ENCODE measurements at places on chromosomes 1 and 21.

DNA sequence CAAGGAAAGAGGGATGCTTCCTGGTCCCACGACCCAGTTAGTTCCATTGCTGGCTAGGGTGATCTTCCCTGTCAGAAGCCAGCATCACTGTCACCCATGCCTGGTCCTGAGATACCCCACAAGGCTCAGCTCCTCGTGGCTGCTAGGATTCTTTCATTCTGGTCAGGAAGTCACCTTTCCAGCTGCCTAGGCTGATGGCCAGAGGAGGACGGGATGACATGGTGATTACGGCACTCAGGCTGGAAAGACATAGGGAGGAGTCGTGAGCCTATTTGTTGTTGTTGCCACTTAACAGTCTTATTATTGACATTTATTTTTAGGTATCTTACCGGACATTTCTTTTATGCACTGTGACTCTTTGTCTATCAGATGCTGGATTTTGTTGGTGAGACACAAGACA lies 20.0 kb upstream of the MAPKAPK2 start:
- DNase-seq, result no peak

- no peak for DNase-seq
Observed at GRCh38 chr1:244173769-244174168, 122.7 kb downstream of the ZBTB18 start.

- DNase-seq, result no peak
Observed at GRCh38 chr1:235045034-235045690, 83.5 kb downstream of the TOMM20 start.

DNA sequence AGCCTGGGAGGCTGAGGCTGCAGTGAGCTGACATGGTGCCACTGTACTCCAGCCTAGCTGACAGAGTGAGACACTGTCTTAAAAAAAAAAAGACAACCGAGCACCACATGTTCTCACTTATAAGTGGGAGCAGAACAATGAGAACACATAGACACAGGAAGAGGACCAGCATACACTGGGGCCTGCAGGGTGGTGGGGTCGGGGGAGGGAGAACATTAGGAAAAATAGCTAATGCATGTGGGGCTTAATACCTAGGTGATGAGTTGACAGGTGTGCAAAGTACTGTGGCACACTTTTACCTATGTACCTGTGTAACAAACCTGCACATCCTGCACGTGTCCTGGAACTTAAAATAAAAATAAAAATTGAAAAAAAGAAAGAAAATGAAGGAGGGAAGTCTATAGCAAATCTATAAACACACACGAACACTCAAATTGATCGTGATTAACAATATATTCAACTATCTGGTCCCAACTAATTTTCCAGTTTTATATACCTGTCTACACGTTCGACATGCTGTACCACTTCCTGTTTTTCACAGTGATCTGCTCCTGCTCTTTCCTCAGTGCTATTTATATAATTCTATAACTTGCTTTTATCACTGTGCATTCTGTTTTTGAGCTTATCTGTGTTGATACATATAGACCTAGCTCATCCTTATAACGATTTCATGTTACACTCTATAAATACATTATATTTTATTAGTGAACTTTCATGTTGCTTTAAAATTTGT lies 27.2 kb downstream of the AK5 start:
- DNase-seq, result no peak

DNA sequence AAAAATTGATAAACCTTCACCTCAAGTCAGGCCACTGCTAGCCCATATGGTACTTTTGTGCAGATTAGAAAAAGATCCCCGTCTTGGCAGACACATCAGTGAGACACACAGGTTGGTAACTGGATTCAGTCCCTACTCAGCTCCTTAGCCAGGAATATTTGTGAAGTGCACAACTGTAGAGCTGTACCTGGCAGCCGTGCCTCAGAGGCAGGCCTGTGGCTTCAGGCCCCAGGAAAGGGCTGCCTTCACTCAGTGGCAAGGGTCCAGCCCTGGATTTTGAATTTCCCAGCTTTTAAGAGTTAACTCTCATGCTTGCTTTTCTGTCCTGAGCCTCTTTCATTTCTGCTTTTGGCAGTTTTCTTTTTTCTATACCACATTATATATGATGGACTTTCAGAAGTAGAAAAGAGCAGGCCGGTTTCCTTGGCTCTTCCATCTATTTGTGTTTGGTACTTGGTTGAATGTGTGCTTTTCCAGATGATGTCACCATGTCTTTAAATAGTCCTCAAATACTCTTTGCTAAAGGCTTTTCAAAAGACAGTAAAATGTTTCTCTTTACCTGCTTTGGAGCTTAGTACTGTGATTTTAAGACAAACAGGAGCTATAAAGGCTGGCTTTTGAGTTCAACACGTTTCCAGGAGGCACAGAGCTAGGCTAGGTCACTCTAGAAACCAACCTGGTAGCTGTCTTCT lies 186.6 kb downstream of the AK5 start:
- DNase-seq, result no peak

DNA sequence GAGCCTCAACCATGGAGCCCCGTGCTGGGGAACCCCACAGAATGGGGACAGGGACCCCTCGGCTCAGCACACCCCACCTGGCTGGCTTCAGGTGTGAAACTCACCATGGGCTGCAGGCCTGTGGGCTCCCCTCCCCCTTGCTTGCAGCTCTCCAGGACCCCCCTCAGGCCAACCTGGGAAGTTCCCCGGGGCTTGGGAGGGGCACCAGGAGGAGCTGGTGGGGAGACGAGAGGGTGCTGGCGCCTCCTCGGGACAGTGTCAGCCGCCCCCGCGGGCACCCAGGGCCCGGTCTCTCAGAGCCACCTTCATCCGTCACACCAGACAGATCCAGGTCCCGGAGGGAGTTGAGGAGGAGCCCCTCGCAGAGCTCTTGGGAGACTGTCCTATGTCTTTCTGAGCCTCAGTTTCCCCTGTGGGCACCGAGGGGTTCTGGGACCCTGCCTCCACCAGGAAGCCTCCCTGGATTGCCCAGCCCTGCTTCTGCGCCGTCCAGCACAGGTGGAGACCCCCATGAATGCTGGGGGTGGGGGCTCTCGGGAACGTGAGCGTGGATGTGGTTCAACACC lies 657 bp upstream of the TNFRSF18 start:
- DNase-seq, result no peak

DNA sequence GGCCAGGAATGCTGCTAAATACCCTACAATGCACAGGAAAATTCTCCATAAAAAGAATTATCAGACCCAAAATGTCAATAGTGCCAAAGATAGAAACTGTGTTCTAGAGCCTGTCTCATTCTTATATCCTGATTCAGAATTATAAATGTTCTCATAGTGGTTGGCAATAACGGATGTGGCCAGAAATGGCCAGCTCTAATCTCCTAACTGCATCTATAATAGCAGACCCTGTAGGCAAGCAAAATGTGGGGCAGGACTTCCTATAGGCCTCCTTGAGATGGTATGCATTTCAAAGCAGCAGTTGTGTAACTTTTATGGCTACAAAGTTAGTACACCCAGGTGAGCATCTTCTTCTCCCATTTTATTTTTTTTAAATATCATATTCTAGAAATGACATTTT lies 95.9 kb upstream of the SGIP1 start:
- DNase-seq, result no peak

- no peak for DNase-seq
Observed at GRCh38 chr1:218463194-218464156, 118.3 kb downstream of the TGFB2 start.

- no peak for DNase-seq
Observed at GRCh38 chr1:205183676-205184335, 27.7 kb downstream of the DSTYK start.

GRCh38 chr1:213669964-213670691 lies 317.6 kb upstream of the PROX1 start:
- DNase-seq, result no peak

DNA sequence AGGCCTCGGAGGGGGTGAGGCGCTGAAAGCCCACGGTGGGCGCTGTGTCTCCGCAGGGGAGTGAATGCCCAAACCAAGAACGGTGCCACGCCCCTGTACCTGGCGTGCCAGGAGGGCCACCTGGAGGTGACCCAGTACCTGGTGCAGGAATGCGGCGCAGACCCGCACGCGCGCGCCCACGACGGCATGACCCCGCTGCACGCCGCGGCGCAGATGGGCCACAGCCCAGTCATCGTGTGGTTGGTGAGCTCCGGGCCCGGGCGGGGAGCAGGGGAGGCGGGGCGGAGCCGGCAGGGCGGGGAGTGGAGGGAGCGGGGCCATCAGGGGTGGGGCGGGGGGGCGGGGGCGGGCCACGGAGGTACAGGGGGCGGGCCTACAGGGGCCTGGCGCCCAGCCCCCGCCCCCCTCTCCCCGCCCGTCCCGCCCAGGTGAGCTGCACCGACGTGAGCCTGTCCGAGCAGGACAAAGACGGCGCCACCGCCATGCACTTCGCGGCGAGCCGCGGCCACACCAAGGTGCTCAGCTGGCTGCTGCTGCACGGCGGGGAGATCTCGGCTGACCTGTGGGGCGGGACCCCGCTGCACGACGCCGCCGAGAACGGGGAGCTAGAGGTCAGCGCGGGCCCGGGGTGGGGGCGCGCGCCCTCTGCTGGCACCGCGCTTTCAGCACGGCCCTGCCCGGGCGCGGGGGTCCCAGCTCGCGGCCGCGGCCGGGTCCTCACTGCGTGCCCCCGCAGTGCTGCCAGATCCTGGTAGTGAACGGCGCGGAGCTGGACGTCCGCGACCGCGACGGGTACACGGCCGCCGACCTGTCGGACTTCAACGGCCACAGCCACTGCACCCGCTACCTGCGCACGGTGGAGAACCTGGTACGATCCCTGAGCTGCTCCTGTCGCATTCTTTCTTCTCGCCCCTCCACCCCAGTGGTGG lies 15.9 kb downstream of the ESPN start:
- DNase-seq, result peak; percentile 60

GRCh38 chr1:44695671-44696070 lies 21.2 kb downstream of the ARMH1 start:
- DNase-seq, result no peak

DNA sequence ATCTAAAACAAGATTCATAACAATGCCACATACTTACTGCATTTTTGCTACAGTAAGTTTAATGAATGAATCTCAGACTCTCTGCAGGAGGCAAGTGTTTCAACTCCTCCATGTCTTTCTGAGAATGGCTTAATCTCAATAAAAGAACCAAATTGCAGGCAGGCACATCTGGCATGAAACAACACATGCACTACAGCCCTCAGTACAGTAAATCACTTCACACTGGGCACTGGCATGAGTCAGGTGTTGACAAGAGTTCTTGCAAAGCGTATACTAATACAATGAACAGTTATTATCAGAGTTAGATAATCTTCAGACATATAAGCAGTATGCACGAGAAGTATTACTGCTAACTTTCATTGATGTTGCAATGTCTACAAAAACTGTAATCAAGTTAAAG lies 1386.8 kb downstream of the MRPL39 start:
- no peak for DNase-seq

DNA sequence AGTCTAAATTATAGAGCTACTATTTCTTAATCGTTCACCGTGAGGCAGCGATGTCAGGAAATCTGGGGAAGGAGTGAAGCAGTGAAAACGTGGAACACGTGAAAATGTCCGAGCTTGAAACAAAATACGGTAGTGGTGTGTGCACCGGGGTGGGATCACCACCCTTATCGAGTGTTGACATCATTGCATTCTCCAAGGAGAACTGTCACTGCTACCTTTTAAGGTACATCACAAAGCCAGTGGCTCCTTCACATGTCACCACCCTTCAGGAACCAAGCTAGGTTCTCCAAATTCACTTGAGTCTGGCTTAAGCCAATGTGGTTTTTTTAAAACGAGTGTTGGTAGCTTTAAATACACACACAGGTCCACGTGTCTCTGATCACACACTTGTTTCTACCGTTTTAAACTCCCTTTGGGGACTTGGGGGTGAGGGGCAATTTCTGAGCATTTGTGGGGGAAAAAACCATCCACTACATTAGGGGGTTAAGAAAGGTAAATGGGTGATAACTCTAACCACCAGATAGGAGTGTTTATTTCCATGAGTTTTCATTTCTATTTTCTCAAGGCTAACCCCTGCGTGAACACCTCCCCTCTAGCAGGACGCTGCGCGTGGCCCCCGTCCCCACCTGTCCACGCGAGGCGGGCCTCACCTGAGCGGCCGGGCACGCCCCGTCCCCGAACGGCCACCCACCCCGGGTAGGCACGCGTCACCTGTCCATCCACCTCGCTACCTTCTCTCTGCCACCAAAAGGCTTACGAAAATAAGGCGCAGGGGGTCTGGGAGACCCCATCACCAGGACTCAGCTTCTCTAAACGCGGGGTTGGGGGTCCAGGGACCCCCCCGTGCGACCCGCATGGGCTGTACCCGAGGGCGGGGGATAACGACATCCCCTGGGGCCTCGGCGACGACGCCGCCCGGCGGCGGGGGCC lies 978 bp downstream of the PRDM15 start:
- DNase-seq, result no peak

DNA sequence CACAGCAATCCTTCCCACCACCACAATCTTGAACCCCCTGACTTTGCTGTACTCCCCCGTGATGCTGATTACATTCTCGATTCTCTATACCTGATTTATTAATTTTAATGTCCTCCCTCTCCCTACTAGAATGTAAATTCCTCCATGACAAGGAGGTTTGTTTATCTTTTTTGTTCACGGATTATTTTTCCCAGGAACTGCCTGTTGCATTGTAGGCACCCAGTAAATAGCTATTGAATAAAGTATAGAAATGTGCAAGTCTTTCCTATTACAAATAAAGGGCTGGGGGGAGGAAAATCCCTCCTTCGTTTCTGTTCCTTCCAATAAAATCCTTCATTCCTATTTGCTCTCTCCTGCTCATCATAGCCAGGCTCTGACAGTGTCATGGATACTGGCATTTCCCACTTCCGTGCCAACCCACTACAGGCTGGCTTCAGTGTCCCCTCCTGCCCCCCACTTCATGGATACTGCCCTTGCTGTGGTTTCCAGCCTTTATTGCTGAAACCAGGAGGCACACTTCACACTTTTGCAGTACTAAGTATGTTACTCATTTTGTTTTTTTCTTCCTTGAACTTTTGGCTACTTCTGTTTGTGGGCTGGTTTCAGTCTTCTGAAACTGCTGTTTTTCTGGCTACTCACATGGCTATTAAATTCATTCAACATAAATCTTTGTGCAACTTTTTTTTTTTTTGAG lies 7.5 kb downstream of the KIF1B start:
- DNase-seq, result no peak
